ENCODE measurements at places on chromosomes 6 and 20. TPM values are rescaled to one million over a fixed set of nuclear protein-coding genes. Genes with fewer than 3 reads are reported as not detected.

TENT5A gene
- total RNA-seq = 2.2 TPM

NKX2-4 gene
- not detected for total RNA-seq

HLA-DQA1 gene
- not detected for total RNA-seq

SIRPD gene
- not detected for total RNA-seq

MAFB gene
- 9.4 TPM for total RNA-seq

C2 gene
- 3.1 TPM for total RNA-seq

TSBP1 gene
- total RNA-seq = not detected

ZFAND3 gene
- total RNA-seq = 34.4 TPM

PRSS35 gene
- 2.5 TPM for total RNA-seq

GDAP1L1 gene
- 121 TPM for total RNA-seq

TTBK1 gene
- 26.3 TPM for total RNA-seq

TOX2 gene
- 0.63 TPM for total RNA-seq

BEND3 gene
- total RNA-seq = 13.1 TPM

RBPJL gene
- not detected for total RNA-seq
